Upper lobe of left lung (tissue), 6 donors: ENCODE measurements at places on chromosomes 2 and 18. TPM values are rescaled to one million over a fixed set of nuclear protein-coding genes. Genes with fewer than 3 reads are reported as not detected.

The MTLN gene
- total RNA-seq = 81.3 TPM

The CD8B gene
- total RNA-seq = 2.7 TPM

DNA sequence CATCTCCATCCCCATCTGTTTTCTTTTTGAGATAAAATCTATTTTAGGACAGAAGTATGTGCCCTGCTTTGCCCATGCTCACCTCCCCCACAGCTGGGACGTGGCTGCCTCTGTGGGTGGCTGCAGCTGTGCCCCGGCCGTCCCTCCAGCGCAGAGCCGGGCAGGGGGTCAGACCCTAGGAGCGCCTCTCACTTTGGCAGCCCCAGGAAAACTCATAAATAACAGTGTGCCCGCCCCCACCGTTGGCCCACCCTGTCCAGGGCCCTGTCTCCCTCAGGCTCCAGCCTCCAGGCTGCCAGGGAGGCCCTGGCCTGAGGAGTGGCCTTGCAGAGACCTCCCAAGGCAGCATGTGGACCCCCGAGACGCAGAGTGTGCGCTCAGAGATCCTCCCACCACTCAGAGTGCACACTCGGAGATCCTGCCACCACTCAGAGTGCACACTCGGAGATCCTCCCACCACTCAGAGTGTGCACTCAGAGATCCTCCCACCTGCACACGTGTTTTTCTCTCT is 178.1 kb downstream of the TWIST2 start:
- H3K27me3 ChIP-seq = no peaks in the 10 kb centered on the region
- H3K27ac ChIP-seq = no peak overlapping the region
- peak; percentile 54 for DNase-seq
- no peaks in the 10 kb centered on the region for H3K36me3 ChIP-seq

GRCh38 chr2:31002537-31003150 is 135.6 kb downstream of the GALNT14 start:
- H3K4me3 ChIP-seq = no peak overlapping the region
- H3K36me3 ChIP-seq = no peaks in the 10 kb centered on the region

GRCh38 chr18:47931718-47932103 is 1.3 kb upstream of the SMAD2 start:
- peaks cover 45% of the 10 kb centered on the region for H3K4me1 ChIP-seq
- H3K27ac ChIP-seq = peak overlapping the region; percentile 98
- H3K4me3 ChIP-seq = no peak overlapping the region
- DNase-seq = no peak

GRCh38 chr18:31657823-31658669 is 26.3 kb downstream of the B4GALT6 start:
- H3K27me3 ChIP-seq = no peaks in the 10 kb centered on the region
- H3K4me3 ChIP-seq = no peak overlapping the region
- no peak for DNase-seq
- peaks cover 3% of the 10 kb centered on the region for H3K4me1 ChIP-seq
- no peaks in the 10 kb centered on the region for H3K36me3 ChIP-seq

- no peaks in the 10 kb centered on the region for H3K27me3 ChIP-seq
- no peaks in the 10 kb centered on the region for H3K36me3 ChIP-seq
- peak within 1 kb of the TSS; percentile 10 for H3K4me3 ChIP-seq
These were observed at the start of gene TNFAIP6 for GRCh38 chr2:151357359-151357758. Gene TNFAIP6 (plus strand): TSS chr2:151357592. CDS start chr2:151357667, 75 bp downstream.

The CDKL4 gene
- total RNA-seq = 0.97 TPM

DNA sequence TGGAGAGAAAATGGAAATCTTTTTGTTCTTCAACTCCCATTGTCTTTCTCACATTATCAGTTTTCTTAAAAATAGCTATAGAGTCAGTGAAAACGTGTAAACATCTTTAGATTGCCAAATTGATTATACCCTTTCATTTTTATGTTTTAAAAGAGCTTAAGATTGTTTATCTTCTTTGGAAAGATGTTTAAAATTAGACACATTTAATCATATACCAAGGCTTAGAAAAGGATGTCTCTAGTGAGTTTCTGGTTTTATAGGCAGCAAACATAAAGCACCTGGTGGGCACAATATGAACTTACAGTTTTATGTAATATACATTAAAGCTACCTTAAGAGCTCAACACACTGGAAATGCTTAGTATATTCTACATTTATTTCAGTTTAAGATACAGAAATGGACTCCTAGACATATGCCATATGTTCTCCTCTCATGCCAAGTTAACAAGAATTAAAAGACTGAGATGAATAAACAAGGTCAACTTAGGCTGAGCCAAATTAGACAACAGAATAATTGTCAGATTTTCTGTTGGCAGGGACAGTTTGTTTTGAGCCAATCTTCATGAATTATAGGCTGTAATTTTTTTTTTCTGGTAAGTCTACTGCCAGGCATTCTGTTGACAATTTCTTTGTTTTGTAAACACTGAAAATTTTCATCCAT is 112.7 kb downstream of the OTX1 start:
- H3K4me1 ChIP-seq = no peaks in the 10 kb centered on the region
- H3K27me3 ChIP-seq = no peaks in the 10 kb centered on the region
- no peak for DNase-seq
- no peak overlapping the region for H3K27ac ChIP-seq

GRCh38 chr2:210429403-210430137 is 47.0 kb downstream of the LANCL1 start:
- DNase-seq = no peak
- H3K4me3 ChIP-seq = no peak overlapping the region
- H3K27me3 ChIP-seq = no peaks in the 10 kb centered on the region
- peaks cover 37% of the 10 kb centered on the region for H3K36me3 ChIP-seq
- H3K27ac ChIP-seq = no peak overlapping the region

The CLIP4 gene
- total RNA-seq = 104 TPM

DNA sequence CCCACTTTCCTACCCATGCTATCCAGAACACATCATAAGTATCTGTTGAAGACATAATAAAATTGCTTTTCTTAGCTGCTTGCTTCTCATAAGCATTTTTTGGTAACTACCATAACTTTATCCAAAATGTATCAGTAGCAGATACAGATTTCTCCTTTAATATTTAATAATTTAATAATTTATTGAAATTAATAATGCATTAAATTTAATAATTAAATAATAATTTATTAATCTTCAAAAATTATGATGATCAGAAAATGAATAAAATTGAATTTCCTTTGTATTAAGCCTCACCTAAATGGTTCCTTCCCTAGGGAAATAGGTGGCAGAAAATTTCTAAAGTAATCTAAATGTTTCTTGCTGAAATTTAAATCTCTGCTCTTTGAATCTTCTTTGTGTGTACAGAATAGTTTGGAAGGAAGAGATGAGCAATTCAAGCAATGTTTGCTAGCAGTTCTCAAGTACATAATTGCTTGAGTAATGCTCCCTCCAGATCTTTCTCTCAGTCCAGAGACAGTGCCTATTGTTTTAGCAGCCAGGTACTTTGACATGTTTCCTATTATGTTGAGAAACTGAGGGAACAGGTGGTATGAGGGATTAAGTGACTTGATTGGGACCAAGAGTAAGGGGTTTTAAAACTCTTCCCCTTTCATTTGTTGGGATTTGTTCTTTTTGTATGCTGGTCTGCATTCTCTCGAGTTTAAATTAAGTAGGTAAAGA is 123.1 kb upstream of the CYP26B1 start:
- H3K27ac ChIP-seq = no peak overlapping the region
- H3K4me1 ChIP-seq = peaks cover 7% of the 10 kb centered on the region
- H3K4me3 ChIP-seq = no peak overlapping the region
- no peak for DNase-seq
- no peaks in the 10 kb centered on the region for H3K36me3 ChIP-seq
- H3K27me3 ChIP-seq = no peaks in the 10 kb centered on the region

GRCh38 chr2:155026651-155027174 is 328.2 kb downstream of the KCNJ3 start:
- H3K27me3 ChIP-seq = no peaks in the 10 kb centered on the region
- H3K27ac ChIP-seq = no peak overlapping the region
- no peaks in the 10 kb centered on the region for H3K36me3 ChIP-seq
- DNase-seq = no peak

GRCh38 chr2:113198048-113198789 is 24.4 kb downstream of the PSD4 start:
- peaks cover 12% of the 10 kb centered on the region for H3K4me1 ChIP-seq
- peaks cover 25% of the 10 kb centered on the region for H3K36me3 ChIP-seq
- DNase-seq = no peak
- H3K27ac ChIP-seq = peak overlapping the region; percentile 68
- H3K27me3 ChIP-seq = no peaks in the 10 kb centered on the region
- H3K4me3 ChIP-seq = peak overlapping the region; percentile 82

GRCh38 chr2:239485622-239486021 is 84.8 kb upstream of the HDAC4 start:
- no peak for DNase-seq
- H3K4me3 ChIP-seq = no peak overlapping the region
- H3K36me3 ChIP-seq = no peaks in the 10 kb centered on the region
- H3K27me3 ChIP-seq = no peaks in the 10 kb centered on the region
- H3K4me1 ChIP-seq = no peaks in the 10 kb centered on the region
- no peak overlapping the region for H3K27ac ChIP-seq

- H3K4me3 ChIP-seq = no peak overlapping the region
- no peak for DNase-seq
- H3K4me1 ChIP-seq = peaks cover 30% of the 10 kb centered on the region
- no peaks in the 10 kb centered on the region for H3K36me3 ChIP-seq
- peak overlapping the region; percentile 55 for H3K27ac ChIP-seq
- H3K27me3 ChIP-seq = no peaks in the 10 kb centered on the region
These were observed 103.1 kb downstream of the ZNF532 start for GRCh38 chr18:58967751-58968254.

DNA sequence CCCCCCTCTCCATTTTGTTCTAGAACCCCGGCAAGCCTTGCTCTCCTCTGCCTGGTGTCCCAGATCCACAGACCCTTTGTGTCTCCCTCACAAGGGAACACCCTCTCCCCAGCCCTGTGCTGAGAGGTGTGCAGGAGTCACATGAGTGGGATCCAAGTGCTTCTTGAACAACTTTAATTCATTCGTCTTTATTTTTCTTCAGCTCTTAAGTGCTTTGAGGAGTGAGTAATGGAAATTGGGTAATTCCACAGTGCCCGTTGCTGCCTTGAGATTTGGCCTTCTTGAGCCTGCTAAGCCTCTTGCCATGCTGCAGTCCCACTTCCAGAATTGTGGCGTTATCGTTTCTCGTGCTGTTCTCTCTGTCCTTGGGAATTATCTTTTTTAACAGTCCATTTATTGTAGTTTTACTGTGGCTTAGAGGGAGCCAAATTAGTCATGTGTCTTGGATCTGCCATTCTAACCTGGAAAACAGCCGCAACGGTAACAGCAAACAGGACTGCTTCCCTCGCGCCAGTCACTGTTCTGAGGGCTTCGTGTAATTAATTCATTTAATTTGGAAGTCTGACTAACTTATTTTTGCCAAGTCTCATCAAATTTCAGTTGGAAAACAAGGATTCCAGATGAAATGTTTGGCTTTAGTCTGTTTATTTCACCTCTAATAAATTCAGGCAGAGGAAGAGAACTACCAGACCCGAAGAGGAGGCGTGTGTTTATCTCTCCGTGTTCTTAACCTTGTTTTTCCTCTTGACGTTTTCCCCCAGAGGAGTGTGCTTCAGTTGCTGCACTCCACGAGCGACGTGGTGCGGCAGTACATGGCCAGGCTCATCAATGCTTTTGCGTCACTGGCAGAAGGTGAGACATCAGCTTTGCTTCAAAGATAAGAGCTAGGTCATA is 72.0 kb downstream of the ARMC9 start:
- H3K36me3 ChIP-seq = peaks cover 13% of the 10 kb centered on the region
- H3K4me1 ChIP-seq = no peaks in the 10 kb centered on the region
- no peaks in the 10 kb centered on the region for H3K27me3 ChIP-seq
- peak; percentile 65 for DNase-seq

The AKAIN1 gene
- total RNA-seq = not detected

DNA sequence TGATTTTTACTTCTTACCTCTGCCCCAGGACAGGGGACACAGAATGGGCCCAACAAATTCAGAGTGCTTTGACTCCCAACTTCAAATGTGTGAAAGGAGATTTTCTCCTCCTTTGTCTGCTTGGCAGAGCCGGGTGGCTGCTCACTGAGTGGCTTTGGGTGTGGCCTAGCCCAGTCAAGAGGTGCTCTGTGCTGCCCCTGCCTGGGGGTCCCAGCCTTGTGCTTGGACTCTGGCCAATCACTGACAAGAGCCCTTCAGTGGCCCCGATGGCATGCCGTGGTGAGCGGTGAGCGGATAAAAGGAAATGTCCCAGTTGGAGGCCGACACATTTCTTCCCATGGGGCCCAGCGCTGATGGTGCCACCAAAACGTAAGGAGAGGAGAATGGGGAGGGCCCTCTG is 259.2 kb downstream of the CELF4 start:
- no peak for DNase-seq
- no peak overlapping the region for H3K27ac ChIP-seq
- H3K36me3 ChIP-seq = no peaks in the 10 kb centered on the region
- H3K27me3 ChIP-seq = no peaks in the 10 kb centered on the region
- no peak overlapping the region for H3K4me3 ChIP-seq

DNA sequence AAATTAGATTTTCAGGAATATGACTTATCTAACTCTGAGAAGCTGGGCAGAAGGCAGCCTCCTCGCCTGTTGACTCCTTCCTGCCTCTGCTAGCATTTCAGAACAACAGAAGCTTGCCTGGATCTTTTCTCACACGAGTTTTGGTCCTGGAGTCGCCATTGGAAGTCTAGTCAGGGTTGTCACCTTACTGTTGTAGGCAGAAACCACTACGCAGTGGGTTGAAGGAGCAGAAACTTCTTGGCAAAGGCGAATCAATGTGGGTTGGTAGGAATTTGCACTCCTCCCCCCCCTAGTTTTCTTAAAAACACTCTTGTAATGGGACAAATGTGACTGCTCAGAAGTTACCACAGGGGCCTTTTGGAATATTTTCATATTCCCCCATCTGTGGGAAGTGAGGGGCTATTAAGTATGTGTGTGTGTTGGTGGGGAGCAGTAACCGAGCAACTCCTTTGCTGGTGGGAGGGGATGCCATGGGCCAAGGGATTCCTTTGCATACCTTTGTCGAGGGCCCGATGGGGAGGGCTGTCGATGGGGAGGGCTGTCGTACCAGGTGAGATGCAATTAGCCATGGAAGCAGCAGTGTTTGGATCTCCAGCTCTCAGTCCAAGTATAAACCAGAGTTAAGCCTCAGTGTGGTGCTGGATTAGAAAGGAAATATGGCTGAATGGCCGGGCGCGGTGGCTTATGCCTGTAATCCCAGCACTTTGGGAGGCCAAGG is 117.4 kb downstream of the FMNL2 start:
- H3K4me1 ChIP-seq = no peaks in the 10 kb centered on the region
- no peak overlapping the region for H3K4me3 ChIP-seq
- no peak overlapping the region for H3K27ac ChIP-seq
- no peaks in the 10 kb centered on the region for H3K36me3 ChIP-seq

The CCDC68 gene
- 26.6 TPM for total RNA-seq

DNA sequence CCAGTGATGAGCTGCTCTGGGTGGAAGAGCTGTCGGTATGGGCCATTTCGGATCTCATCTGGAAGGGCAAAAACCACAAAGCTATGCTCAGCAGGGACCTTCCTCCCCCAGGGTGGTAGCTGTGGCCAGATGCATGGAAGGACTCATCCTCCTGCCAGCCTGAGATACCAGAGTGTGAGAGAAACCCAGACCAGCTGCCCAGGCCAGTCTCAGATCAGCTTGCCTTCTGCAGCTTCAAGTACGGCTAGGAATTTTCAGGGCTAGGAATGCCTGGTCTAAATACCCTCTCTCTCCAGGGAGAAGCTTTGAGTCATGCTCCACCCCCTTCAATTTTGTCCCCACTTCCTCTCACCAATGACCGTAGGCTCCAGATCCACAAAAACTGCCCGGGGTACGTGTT is 1.4 kb upstream of the TUBA4B start:
- no peak for DNase-seq
- no peaks in the 10 kb centered on the region for H3K27me3 ChIP-seq
- H3K4me3 ChIP-seq = peak overlapping the region; percentile 66
